Urinary bladder (tissue), 4 donors: ENCODE measurements at places on chromosomes 4 and X. TPM values are rescaled to one million over a fixed set of nuclear protein-coding genes. Genes with fewer than 3 reads are reported as not detected.

GRCh38 chr4:166518315-166518714, 645.3 kb downstream of the TLL1 start:
- no peak for DNase-seq

GRCh38 chrX:74788545-74789086, 136.6 kb downstream of the NEXMIF start:
- DNase-seq: no peak

DNA sequence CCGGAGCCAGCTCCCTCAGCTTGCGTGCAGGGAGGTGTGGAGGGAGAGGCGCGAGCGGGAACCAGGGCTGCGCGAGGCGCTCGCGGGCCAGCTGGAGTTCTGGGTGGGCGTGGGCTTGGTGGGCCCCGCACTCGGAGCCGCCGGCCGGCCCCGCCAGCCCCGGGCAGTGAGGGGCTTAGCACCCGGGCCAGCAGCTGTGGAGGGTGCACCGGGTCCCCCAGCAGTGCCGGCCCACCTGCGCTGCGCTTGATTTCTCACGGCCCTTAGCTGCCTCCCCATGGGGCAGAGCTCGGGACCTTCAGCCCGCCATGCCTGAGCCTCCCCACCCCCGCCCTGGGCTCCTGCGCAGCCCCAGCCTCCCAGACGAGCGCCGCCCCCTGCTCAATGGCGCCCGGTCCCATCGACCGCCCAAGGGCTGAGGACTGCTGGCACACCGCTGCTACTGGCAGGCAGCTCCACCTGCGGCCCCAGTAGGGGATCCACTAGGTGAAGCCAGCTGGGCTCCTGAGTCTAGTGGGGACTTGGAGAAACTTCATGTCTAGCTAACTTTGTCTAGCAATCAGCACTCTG, 37.8 kb upstream of the SMARCAD1 start:
- no peak for DNase-seq

Gene PPEF2
- not detected for polyA plus RNA-seq

GRCh38 chr4:32396507-32397070, 1676.4 kb downstream of the PCDH7 start:
- no peak for DNase-seq

GRCh38 chr4:15145709-15146108, 143.4 kb downstream of the CPEB2 start:
- DNase-seq: no peak

Gene FAM133A
- 0.04 TPM for polyA plus RNA-seq

DNA sequence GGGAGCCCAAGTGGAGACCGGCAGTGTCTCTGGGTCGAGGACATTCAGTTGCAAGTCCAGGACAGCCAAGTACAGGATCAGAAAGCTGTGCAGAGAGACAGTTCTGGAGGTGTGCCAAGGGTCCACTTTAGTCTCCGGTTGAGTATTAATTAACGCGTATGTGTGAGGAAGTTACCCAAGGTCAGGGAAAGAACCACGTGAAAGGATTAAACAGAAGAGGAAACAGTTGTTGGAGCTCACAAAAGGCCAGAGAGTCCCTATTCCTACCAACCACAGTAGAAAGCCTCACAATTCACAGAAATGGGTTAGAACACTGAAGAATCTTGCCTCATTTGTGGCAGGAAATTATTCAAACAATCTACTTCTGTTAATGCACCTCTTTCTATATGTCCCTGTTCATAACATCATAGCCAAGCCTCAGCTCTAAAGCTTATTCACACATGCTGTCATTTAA, 17.9 kb upstream of the NSUN7 start:
- DNase-seq: no peak

Gene MID1IP1
- 105 TPM for polyA plus RNA-seq

DNA sequence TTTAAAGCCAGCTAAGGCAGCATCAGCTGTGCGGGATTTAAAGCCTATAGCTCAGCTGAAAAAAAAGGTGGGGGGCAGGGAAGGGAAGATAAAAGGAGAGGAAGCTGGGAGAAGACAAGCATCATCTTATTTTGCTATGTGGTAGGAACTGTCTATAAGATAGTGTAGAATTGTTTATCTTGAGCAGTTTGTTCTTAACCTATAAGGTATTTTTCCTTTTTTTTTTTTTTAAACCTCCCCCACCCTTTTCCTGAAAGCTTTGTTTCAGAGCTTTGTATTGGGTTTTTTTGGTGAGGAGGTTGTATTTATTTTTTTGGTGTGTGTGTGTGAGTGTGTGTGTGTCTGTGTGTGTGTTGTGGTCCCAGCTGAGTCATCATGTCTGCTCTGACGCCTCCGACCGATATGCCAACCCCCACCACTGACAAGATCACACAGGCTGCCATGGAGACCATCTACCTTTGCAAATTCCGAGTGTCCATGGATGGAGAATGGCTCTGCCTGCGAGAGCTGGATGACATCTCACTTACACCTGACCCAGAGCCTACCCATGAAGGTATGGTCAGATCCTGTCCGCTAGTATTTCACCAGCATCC, 531 bp downstream of the RUFY3 start:
- no peak for DNase-seq

DNA sequence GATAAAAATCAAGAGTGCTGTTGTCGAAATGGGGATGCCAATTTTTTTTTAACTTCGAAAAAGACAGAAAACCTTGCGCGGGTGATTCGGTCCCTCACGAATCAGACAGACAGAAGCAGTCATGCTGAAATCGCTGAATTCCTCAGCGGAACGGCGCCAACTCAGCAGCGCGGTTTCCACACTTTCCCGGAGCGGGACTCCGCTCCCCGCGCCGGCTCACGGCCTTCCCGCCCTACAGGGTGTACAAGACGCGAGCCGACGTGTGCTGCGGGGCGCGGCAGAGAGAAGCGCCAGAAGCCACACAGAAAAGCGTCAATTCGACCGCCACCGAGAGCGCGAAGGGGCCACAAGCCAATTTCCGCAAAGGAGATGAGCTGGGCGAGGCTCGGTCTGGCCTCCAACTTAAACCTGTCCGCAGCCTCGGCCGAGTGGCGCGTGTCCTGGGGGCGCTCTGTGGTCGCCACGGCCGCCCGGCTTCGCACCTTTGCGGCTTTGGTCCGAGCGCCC, 1.3 kb downstream of the NEXMIF start:
- DNase-seq: no peak
